NCI-H1930 (cell line): ENCODE measurements at places on chromosomes 6 and 20.

DNA sequence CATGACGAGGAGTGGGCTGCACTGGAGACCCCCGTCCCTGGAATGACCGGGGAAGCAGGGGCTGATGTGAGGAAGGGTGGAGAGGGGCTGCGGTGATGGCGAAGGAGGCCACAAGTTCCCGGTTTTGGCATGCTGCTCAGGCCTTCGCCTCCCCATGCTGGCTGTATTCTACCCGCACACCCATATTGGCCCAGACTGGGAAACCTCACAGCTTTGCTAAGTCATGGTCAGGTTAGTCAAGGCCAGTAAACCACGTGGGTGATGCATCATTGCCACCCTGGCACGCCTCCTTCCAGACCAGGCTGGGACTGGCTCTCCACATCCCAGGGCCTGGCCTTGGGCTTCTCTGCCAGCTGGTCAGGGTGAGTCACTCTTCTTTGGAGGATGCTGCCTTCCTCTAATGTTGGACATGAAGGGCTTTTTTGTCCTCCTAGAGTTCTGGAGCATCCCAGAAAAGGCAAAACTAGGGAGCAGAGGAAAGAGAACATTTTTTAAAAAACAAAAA lies 53.8 kb downstream of the PCNA start:
- no peak for DNase-seq

GRCh38 chr6:17865798-17866725 lies 121.4 kb downstream of the KIF13A start:
- no peak for DNase-seq

DNA sequence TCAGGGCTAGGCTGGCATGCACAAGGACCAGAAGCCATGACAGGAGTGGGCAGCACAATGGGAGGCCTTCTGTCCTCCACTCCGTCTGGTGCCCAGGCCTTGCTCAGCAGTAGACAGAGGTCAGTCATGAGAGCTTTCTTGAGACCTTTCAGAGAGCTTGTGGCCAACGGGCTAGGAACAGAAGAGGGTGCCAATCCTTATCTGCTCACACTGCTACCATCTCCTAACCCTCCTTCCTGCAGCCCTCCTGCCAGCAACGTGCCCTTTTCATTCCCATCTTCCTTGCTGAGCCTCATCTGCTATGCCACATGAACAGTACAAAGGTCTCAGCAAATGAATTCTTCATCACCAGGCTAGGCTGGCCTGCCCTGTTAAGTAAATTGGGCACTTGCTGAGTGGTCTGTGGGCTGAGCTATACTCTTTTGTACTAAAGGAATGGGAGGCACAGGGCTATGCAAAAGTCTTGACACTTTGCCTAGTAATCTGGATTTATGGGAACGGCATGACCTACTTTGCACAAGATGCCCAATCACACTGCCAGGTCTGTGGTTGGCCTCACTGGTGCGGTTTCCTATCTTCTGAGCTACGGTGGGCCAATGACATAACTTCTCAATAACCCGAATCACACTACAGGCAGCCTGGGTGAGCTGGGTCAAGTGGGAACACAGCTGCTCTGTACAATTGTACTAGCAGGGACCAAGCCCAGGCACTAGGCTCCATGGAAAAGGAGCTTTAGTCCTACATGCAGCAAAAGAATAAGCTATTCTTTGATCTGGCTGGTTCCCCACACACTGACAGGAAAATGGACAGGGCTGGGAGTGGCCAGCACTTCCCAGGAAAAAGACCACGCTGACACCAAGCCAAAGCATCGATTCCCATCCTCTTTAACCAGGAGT lies 47.8 kb downstream of the ELOVL5 start:
- DNase-seq: no peak

GRCh38 chr6:82331031-82331773 lies 32.4 kb upstream of the TPBG start:
- no peak for DNase-seq

- DNase-seq: peak; percentile 75
Observed at GRCh38 chr6:28648035-28648877, 122.6 kb downstream of the GPX5 start.

DNA sequence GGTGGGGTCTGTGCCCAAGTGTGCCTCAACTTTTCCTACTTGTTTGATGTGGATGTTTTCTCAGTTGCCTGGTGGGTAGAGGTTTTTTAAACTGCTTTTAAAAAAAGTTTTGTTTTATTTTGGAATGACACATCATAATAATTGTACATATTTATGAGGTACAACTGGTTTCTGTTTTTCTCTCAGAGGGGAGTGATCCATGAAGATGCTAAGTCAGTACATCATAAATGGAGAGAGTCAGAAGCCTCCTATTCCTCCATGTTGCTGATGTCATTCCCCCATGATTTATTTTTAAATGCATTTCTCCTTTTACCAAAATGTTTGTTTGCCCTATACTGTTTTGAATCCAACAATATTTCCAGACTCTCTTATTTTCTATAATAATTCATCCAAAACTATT lies 77.3 kb upstream of the CLVS2 start:
- DNase-seq: no peak

GRCh38 chr6:55003719-55004430 lies 157.3 kb downstream of the FAM83B start:
- no peak for DNase-seq
